Activated CD4-positive, alpha-beta T cell treated with anti-CD3 and anti-CD28 coated beads for 48 hours (primary cell): ENCODE measurements at places on chromosomes 4 and X.

DNA sequence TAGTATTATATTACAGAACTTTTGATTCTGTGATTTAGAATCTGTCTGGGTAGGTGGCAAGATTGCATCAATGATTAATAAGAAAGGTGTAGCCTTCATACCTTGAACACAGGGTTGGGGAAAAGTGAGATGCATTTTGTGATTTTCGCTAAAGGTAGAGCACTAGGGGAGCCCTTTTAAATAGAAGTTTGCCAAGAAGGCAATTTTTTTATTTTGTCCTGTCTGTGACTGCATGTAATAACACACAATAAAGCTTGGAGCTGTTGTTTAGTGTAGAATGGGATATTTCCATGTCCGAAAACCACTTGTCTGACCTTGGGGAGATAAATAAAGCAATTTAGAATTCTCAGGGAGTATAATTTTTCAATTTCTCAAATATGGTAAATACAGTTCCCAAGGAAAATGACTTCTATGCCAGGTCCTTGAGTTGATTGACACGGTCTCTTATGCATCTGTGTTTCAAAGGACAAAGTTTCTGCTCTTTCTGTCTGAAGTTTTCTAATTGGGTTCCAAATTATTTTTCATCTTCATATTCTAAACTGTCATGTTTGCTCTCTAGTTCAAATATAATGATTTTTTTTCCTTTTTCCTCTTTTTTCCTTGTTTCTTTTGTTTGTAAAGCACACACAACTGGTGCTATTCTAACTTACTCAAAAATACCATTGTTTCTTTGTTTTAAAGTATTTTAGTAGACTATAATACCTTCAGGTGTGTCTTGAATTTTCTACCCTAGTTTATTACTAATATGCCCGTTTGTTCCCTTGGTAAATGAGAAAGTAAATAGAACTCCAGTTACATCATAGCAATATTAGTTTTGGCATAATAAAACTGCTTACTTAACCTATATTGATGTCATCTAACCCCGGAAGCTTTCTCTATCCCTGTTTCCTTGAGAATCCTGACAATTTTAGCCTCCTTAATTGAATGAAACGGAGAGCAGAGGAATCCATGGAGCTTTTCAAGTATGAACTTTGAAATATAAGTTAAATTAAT lies 87.8 kb upstream of the BMPR1B start:
- DNase-seq, result no peak

DNA sequence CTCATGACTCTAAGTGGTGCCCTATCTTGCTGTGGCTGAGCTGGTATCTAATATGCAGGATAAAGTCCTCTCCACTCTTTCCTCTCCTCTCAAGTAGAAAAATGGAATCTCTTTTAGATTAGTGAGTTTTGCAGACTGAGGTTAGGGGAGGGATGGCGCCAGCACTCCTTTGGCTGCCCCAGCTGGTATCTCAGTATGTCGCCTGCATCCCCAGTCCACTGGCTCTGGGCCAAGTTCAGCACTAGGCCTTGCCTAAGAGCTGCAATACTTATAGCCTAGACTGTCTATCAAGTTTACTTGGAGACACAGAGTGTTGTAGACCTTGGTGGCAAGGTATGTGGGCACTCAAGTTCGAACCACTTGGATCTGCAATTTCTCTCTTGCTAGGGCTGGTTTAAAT lies 351.3 kb downstream of the NAP1L3 start:
- DNase-seq, result no peak

GRCh38 chr4:186216465-186217024 lies 10.8 kb upstream of the KLKB1 start:
- DNase-seq, result no peak

GRCh38 chr4:152014280-152014679 lies 253.5 kb upstream of the GATB start:
- peak; percentile 57 for DNase-seq

- no peak for DNase-seq
These were observed 81.6 kb downstream of the MTMR8 start for GRCh38 chrX:64313624-64314023.

GRCh38 chr4:4344915-4345527 lies 41.9 kb upstream of the NSG1 start:
- no peak for DNase-seq

- no peak for DNase-seq
These were observed at the start of gene PLAC1 for GRCh38 chrX:134658002-134658759. Gene PLAC1, minus strand, starts transcription at chrX:134658471. Its CDS starts 91,789 bp downstream, at chrX:134566682.

DNA sequence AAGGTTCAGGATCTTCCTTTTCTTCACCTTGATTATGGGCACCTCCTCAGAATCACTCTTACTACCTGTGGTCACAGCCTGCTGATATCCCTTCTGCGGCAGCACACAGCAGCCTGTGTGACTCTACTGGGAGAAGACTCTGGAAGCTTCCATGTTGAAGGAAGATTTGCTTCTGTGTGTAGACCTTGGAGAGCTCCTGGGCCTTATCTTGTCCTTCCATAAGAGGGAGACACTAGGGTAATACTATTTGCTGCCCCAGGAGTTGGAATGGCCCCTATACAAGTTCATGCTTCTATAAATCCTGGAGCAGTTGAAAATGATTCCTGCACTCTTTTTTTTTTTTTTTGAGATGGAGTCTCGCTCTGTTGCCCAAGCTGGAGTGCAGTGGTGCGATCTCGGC lies 10.2 kb upstream of the SUPT20HL1 start:
- DNase-seq, result no peak

GRCh38 chr4:121696170-121696580 lies 605 bp downstream of the ANXA5 start:
- peak; percentile 74 for DNase-seq

GRCh38 chr4:137509855-137510282 lies 22.4 kb downstream of the PCDH18 start:
- no peak for DNase-seq

GRCh38 chr4:49044270-49044669 lies 58.2 kb downstream of the CWH43 start:
- DNase-seq, result no peak

- no peak for DNase-seq
These were observed 45.6 kb downstream of the PGRMC2 start for GRCh38 chr4:128241981-128242380.

- no peak for DNase-seq
These were observed 13.5 kb upstream of the VSIG4 start for GRCh38 chrX:66053414-66053813.

DNA sequence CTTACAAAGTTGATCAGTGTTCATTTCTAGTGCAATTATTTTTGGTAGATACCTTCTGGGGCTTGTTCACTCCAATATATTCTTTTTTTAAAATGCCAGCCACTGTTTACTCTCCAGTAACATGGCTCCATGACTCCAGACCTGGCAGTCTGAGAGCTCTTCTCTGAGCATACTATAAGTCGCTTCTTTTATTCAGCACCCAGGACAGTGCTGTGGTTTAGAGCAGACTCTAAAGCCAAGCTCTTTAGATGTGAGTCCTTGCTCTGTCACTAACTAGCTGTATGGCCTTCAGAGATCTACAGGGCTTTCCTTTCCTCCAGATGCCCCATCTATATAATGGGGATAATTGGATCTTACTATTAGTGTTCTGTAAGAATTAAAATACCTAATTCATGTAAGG lies 200.2 kb upstream of the FAM241A start:
- no peak for DNase-seq

DNA sequence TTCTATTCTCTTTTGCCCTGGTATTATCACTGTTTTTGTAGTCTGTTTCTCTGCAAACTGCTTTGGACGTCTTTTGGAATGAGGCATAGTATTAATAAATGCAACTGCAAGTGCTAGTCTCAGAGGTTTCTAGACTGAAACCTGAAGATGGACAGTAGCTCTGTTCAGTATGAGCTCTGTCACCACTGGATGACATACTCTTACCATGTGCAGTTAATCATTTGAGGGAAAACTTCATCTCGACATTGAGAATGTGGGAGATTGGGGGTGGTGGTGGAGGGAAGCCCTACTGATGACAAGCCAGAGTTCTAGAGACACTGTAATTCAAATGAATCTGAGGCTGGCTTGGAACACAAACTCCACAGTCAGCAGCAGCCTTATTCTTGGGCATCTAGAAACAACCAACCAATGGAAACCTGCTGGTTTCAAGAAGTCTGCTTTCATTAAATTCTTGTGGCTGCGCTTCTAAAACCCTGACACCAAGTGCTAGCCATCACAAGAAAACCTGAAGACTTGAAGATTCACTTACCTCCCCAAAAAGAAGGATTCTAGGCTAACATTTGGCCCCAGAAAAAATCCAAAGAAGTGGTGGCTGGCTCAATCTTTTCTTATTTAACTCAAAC lies 161.7 kb downstream of the RASL11B start:
- DNase-seq, result no peak

DNA sequence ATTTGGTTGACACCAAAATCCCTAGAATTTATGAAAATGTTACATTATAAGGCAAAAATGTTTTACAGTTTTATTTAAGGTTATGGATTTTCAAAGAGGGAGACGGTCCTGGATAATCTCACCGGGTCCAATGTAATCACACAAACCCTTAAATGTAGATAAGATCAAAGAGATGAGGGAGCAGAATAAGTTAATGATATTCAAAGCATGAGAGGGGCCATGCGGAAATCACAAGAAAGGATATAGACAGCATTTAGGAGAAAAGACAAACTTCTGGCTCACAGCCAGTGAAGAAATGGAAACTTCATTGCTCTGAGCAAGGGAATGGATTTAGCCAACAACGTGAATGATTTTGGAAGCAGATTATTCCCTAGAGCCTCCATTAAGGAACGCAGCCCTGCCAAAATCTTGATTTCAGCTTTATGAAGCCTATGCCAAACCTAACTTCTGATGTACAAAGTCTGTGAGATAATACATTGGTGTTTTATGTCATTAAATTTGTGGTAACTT lies 684.4 kb upstream of the GNPDA2 start:
- DNase-seq, result no peak

GRCh38 chr4:600850-601515 lies 24.4 kb upstream of the PDE6B start:
- DNase-seq, result peak; percentile 76
